Astrocyte of the cerebellum (primary cell): ENCODE measurements at places on chromosomes 1 and 21.

DNA sequence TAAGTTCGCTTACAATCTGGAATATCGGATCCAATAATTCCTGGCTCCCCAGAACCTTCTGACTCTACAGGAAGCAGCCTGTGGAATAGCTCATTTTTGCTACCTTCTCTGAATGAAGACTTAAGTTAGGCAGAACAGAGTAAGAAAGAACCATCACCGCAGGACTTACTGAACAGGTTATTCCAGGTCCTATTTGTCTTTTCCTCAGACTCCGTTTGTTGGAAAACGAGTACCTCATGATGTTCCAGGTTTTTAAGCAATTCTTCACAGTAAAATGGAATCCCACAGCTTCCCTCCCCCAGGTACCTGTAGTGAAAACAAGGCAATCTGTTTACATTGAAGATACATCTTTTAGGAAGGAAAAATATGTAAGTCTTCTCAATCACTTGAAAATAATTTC, 59.8 kb downstream of the ADCY10 start:
- DNase-seq, result no peak

DNA sequence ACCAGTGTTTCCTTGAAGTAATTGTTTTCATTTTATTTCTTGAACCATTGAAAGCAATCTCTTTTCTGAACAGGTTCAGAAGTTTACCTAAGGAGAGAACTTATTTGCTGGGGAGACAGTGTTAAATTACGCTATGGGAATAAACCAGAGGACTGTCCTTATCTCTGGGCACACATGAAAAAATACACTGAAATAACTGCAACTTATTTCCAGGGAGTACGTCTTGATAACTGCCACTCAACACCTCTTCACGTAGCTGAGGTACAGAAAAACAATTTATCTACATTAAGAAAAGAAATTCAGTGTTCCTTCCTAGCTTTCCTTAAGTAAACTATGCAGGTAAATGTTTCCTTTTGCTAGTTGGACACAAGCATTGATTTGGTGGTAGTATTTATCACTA, 27.4 kb downstream of the AGL start:
- no peak for DNase-seq

DNA sequence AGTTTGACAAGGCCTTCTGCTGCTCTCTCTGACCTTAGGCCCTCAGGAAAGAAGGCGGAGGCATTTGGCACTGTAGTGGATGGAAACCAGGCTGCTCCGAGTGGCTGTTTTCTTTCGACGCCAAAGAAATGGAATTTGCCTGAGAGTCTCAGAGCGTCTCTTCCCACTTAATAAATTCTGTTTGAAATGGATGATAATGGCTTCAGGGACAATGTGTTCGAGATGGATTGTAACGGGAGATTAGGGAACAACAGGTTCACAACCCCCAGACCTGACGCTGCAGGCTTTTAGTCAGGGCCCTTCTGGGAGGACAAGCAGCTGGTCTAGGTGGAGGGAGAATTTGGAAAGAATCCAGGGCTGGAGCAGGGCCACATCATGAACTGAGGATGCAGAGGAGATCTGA, 58.6 kb downstream of the TLR5 start:
- no peak for DNase-seq

- no peak for DNase-seq
Observed at GRCh38 chr1:7645751-7646048, 125.4 kb upstream of the VAMP3 start.

DNA sequence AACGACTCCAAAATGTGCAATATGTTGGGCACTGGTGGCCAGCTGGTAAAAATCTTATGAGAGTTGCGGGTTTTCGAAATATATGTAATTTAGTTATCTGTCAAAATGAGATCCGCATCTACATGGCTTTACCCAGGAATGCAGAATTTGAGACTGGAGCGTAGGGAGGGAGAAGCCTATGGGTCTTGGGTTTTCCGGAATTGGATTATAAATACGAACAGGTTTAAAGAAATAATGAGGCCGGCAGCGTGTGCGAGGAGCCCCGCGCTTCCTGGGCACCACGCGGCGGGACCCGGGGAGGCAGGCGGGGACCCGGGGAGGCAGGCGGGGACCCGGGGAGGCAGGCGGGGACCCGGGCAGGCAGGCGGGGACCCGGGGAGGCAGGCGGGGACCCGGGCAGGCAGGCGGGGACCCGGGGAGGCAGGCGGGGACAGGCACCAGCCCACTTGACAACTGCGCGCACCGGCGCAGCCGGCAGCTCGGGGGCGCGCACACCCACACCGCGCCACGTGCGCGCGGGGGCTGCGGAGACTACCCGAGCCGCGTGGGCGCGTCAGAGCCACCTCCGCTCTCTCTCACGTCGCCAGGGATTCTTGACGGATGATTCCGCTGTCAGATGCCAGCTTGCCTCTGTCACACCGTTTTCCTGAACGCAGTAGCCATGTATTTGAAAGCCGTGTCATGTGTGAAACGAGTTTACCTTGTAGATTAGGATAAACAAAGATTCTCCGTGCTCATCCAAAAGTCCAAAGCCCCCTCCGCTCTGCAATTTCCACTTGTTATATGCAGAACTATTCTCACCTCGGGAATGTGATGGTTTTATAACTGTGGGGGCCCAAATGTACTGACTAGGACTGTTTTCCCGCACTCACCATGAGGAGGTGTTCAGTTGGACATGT, 54.3 kb upstream of the HNRNPU start:
- no peak for DNase-seq

GRCh38 chr1:60620087-60620486, 462.3 kb upstream of the NFIA start:
- DNase-seq, result no peak

- DNase-seq, result no peak
Observed at GRCh38 chr1:67689267-67690017, 4.4 kb downstream of the GADD45A start.

- DNase-seq, result no peak
Observed at GRCh38 chr1:160096274-160097116, 1.9 kb downstream of the IGSF8 start.

GRCh38 chr1:41629571-41629970, 145.1 kb upstream of the EDN2 start:
- DNase-seq, result peak; percentile 98

- no peak for DNase-seq
Observed at GRCh38 chr1:248885646-248886045, 20.4 kb upstream of the PGBD2 start.

DNA sequence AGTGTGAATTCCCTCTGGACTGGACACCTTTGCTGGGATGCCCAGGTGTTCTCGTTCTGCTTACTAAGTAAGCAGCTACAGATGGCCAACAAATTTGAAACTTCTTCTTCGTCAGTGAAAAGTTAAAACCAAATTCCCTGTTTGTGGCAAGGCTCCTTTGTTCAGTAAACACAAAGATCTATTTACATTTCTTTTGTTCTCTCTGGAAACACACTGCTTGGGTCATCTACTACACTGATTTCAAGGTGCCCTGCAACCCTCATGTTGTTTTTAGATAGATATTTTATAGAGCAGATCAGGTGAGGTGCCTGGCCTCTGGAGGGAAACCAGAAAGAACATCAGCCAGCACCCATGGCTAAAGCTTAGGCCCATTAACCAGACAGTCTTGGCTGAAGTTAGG, 157.2 kb upstream of the UBE2U start:
- DNase-seq, result no peak

DNA sequence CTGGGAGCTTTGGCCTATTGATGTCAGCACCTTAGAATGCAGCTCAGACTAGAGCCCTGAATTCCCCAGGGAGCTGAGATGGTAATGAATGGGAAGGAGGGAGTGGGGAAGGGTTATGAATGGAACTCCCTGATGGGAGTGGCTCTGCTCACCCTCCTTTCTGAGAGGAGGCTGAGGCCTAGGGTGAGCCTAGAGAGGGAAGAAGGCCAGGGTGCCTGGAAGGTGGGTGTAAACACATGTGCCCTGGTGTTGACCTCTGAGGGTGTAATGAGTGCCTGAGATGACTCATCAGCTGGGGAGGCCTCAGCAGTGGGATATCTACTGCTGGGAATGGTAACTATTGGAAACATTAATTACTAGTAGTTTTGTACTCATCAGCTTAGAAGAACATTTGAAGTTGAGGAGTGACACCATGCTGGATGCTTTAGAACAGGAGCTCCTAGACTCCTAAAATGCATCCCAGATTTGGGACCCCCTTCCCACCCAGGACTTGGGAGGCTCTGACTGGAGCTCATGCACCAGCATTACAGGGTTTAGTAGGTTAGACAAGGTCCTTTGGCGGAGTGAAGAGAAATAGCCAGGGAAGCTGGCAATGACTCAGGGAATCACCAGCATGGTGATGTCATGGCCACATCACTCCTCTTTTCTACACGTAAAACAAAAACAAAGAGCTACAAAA, 16.0 kb upstream of the PIGV start:
- DNase-seq, result peak; percentile 83

- DNase-seq, result no peak
Observed at GRCh38 chr1:149896575-149896974, 2.8 kb upstream of the BOLA1 start.

DNA sequence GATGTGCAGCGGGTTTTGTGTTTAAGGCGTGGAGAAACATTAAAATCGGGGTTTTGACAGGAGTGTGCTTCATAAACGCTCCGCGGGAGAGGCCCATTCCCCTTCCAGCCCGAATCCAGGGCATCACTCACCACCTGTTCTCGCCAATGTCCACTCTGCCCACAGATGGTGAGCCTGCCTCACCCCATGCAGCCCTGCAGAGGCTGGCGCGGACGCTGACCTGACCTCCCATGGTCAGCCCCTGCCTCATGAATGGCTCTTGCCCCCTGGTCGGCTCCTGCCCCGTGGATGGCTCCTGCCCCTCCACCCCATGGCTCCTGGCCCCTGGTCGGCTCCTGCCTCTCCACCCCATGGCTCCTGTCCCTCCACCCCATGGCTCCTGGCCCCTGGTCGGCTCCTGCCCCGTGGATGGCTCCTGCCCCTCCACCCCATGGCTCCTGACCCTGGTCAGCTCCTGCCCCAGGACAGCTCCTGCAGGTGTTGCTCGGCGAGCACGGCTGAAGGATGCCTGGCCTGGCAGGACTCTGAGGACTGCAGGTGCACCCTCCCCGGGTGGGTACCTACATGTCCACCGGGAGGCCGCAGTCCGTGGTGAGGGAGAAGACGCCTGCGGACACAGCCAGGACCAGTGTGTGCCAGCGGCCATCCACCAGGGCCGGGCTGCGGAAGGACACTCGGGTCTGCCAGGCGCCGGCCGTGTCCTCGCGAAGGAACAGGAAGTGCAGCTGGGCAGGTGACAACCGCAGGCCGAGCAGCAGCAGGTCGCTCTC, 6.7 kb downstream of the KRTAP10-1 start:
- no peak for DNase-seq

- no peak for DNase-seq
Observed at GRCh38 chr1:152505083-152505482, 5.5 kb upstream of the LCE5A start.

DNA sequence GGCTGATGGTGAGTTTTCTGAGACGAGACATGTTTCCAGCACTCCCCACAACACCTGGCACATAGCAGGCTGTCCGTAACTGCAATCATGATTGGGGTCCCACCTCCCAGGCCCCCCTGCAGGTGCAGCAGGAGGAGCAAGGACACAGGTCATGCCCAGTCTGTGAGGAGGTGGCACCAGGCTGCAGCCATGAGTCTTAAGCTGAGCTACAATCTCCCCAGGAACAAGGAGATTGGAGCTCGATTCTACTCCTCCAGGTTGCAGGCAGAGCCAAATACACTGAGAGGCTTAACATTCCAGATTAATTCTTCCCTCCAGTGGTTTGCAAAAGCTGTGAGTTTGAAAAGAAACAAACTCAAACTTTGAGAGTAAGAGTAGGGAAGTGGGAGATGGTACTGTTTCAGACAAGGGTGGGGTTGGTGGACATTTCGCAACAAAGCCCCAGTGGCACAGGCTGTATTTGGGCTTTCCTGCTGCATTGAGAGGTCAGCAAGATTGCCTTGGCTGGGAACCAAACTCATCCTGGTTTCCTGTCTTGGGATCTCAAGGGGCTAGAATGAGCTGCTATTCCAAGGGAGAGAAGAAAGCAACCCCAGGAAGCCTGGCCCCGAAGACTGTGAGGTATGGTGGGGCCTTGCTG, 64.8 kb upstream of the GALNT2 start:
- DNase-seq, result no peak

- no peak for DNase-seq
Observed at GRCh38 chr1:111850109-111850508, 94.4 kb downstream of the DDX20 start.

GRCh38 chr1:4310396-4310923, 343.9 kb upstream of the AJAP1 start:
- DNase-seq, result no peak

- DNase-seq, result no peak
Observed at GRCh38 chr1:44603718-44604117, 70.6 kb downstream of the TMEM53 start.

- no peak for DNase-seq
Observed at GRCh38 chr1:155608888-155609225, 1.2 kb upstream of the MSTO1 start.

DNA sequence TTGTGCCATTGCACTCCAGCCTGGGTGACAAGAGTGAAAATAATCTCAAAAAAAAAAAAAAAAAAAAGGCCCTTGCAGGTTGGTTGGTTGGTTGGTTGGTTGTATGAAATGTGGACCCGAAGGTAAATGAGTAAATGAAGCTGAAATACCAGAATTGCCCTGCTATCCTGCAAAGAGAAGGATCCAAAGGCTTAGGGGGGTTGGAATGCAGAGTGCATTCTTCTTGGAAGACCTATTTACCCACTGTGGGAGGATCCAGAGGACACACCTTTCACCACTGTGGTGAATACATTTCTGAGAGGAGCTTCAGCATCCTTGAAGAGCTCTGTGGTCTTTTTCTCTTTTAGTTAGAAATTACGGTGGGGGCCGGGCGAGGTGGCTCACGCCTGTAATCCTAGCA, 28.7 kb upstream of the EIF4G3 start:
- DNase-seq, result no peak

- DNase-seq, result no peak
Observed at GRCh38 chr1:24281591-24281990, 37.6 kb upstream of the GRHL3 start.

DNA sequence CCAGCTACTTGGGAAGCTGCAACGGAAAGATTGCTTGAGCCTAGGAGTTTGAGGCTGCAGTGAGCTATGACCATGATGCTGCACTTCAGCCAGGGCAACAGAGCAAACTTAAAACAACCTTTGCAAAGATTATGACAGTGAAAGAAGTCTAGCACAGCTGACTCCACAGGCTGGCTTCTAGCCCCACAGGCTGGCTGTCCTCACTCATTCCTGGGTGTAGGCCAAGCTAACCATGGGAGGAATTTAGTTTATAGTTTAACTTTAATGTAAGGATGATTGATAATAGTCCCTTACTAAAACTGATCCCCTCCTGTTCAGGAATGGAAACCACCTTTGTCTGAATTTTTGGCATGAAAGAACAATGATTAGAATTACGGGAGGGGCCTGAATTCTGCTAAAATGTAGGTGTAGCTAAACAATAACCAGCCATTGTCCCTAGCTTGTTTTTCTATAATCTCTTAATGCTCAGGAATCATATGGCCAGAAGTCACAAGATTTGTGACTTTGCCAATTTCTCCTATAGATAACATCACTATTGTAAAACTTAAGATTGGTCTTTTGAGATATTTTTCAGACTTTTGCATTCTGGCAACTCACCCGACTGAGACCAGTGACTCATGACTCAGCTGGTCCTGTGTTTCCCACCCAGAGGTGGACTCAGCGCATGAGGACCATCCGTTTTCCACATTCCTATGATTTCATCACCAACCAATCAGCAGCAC, 28.1 kb upstream of the SGIP1 start:
- peak; percentile 64 for DNase-seq
